Renal pelvis (tissue), 12 donors: ENCODE measurements at places on chromosomes 13 and 19. TPM values are rescaled to one million over a fixed set of nuclear protein-coding genes. Genes with fewer than 3 reads are reported as not detected.
A peak's percentile ranks its signal among the peaks of the same experiment; 100 is the strongest.

DNA sequence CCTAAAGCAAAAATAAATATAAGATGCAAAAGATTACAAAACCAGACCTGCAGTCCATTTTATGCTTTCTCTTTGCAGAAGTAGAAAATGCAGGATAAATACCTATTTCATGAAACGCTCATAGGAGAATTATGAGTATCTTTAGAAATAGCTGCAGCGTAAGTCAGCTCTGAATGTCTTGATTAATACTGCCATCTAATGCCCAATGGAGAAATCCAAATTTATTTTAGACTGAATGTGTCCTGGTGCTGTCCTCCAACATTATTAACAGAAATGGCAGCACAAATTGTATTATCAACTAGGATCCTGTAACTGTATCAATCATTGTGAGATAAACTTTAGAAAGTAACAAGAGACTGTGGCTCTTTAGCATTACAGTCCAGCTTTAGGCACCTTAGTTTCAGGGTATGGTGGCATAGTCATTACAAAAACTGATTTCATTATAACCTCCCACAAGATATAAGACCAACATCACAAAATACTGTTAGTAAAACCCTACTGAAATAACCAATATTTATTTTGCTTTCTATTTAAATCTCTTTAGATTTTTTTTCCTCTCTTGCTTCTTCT, 162.1 kb upstream of the MIR17HG start:
- DNase-seq: no peak

Gene PRX
- polyA plus RNA-seq: 14.2 TPM

Gene APOE
- 454 TPM for polyA plus RNA-seq

- DNase-seq: no peak
Observed at GRCh38 chr13:59441596-59442280, 722.0 kb downstream of the DIAPH3 start.

GRCh38 chr13:76222511-76222910, 586.4 kb downstream of the LMO7 start:
- no peak for DNase-seq

DNA sequence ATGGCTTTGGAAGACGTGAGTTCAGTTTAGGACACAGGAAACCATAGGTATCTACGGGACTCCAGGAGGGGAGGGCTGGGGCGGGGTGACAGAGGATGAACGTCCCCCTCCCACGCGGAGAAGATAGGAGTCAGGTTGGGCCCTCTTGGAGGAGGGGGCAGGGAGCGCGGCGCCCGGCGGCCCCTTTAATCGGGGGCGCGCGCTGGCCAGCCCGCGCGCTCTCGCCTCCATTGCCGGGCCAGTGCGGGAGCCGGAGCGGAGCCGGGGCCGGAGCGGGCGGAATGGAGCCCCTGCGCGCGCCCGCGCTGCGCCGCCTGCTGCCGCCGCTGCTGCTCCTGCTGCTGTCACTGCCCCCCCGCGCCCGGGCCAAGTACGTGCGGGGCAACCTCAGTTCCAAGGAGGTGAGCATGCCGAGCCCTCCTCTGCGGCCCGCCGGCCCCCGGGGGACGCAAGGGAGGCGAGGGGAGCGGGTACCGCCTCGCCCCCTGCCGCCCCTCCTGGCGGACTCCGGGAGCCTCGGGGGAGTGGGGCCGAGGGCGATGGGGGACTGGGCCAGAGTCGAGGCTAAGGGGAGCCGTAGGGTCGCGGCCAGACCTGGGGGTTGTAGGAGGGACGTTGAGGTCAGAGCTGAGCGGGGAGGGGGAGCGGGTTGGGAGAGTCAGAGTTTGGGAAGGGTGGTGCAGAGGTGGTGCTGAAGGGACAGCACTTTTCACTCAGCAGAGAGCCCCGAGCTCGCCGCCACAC, at the start of gene TMEM145:
Gene TMEM145 (plus strand): TSS at position 214 of the 744 bp plus-strand sequence. CDS start 68 bp downstream, at position 282.
- peak; percentile 56 for DNase-seq

Gene ANKRD24
- polyA plus RNA-seq: 2.4 TPM
